ENCODE measurements at places on chromosomes 16 and 17.

- no peak for DNase-seq
Observed at GRCh38 chr16:11097094-11097786, 152.9 kb downstream of the CLEC16A start.

GRCh38 chr17:65123757-65124675 lies 13.2 kb upstream of the RGS9 start:
- DNase-seq: no peak

DNA sequence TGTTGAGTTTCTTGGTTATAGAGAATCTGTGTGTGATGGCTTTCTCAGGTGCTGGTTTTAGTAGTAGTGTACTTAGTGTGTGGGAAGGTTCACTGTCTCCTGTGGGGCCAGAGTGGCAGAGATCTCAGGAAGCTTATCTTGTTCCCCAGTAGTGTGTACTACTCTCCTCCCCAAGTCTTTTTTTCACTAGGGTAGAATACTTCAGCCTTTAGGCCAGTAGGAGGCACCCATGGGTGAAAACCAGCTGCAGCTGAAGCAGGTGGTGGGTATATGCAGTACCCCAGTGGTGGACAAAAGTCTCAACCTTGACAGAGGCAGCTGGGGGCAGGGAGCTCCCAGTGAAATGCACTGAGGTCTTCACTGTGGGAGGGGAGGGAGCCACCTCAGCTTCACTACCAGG lies 109.9 kb downstream of the PHKB start:
- no peak for DNase-seq

GRCh38 chr16:50290856-50291255 lies 24.5 kb downstream of the ADCY7 start:
- DNase-seq: no peak

DNA sequence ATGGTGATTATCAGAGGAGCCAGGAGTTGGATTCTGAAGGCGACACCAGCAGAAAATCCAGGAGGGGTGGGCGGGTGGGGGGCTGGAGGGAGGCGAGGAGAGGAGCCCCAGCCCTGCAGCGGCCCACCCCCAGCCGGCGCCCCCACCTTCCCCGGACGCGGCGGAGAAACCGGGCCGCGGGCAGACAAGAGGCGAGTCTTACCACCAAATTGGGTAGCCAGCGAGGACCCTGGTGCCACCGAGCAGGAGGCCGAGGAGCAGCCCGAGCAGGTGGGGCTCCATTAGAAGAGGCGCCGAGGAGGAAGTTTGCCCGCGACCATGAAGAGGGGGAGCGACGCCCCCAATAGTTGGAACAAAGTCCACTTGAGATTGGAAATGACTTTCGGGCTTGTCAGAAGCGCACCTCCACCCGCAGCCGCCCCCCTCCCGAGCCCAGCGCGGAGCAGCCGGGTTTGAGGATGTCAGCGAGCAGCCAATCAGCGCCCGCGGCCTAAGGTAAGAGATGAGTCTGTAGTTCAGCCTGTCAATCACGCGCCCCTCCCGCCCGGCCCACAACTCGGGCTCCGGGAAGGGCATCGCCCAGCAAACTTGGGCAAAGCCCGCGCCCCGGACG lies at the start of gene WNT3:
Gene WNT3, minus strand, starts transcription at position 377 of the 613 bp plus-strand sequence. Its CDS starts 95 bp downstream, at position 282.
- peak; percentile 23 for DNase-seq

Data from cerebellum (tissue), 4 donors.